Amygdala (tissue), 56 donors: ENCODE measurements at places on chromosomes 3 and 15.
A peak's percentile ranks its signal among the peaks of the same experiment; 100 is the strongest.

GRCh38 chr3:183354325-183354831 is 74.0 kb downstream of the MCF2L2 start:
- DNase-seq = no peak

DNA sequence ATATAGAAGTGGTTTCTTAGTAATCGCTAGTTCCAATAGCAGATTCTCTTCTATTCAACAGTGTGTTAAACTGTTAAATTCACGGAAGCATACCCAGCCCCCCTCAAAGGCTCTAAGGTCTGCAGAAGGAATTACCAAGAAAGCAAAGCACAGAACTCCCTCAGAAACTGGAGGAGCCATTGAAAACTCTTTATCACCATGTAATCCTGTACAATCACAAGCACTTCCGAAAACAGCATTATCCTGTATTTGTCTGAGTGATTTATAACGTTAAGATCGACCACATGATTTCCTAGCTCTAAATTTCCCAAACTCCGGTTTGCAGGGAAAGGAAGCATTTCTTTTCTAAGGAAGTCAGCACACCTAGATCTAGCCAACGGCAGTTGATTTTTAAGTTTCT is 20.0 kb downstream of the MYO1E start:
- DNase-seq = no peak

DNA sequence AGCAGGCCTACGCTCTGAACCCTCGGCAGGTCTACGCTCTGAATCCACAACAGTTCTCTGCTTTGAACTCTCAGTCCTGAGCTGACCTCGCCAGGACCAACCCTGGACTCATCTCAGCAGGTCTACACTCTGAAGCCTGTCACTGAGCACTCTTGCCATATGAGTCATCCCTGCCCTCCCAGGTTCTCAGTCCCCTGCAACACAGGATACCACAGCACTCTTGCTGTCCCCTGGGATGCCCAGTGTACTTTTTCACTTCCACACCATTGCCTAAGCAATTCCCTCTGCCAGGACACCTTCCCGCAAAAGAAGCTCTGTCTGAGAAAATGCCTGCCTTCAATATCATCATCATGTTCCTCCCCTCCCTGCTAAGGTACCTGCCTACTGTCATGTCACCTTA is 42.0 kb downstream of the NUP210 start:
- DNase-seq = no peak

DNA sequence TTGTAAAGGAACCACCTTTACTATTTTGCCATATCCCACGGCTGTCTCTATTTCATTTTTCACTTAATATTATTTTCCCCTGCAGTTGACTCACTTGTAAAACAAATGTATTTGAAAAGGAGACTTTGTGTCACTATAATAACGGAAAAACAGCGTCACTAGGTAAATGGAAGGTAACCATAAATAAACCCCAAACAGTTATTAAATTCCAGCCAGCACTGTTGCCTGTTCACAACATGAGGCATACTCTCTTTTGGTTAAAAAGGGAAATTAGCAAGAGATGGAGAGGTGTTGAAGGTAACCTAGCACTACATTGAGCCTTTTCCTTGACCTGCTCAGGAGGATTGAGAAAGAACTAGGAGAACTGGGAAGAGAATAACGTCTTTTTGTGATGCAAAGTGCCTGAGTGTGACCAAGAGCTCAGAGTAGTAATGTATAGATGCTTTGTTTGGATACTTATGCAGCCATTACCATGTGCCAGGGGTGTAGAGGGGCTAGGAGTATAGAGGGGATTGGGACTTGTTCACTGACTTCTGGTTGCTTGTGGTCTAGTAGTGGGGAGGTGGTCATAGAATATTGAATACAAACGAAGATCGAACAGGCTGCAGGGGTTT is 19.6 kb downstream of the FLNB start:
- no peak for DNase-seq

- no peak for DNase-seq
Measured at GRCh38 chr3:122502941-122503340, 11.8 kb downstream of the KPNA1 start.

GRCh38 chr15:78368651-78369050 is 28.5 kb downstream of the CRABP1 start:
- DNase-seq = no peak

DNA sequence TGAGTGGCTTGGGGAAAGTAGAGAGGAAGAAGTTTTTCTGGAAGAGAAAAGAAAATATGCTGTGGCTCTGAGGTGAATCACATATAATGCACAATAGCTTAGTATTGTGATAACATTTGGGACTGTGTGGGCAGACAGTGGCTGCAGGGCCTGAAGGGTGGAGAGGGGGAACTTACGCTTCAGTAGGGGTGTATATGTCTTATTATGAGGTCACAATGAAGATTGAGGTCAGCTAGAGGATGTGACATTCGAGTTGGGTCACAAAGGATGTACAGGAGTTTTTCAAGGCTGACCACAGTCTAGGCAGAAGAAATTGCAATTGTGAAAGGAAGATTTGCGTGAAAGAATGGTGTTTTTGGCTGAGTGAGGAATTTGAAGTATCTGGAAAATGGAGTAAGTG is 414.8 kb downstream of the LPP start:
- no peak for DNase-seq

GRCh38 chr15:41827290-41827879 is 507 bp upstream of the JMJD7 start:
- no peak for DNase-seq

DNA sequence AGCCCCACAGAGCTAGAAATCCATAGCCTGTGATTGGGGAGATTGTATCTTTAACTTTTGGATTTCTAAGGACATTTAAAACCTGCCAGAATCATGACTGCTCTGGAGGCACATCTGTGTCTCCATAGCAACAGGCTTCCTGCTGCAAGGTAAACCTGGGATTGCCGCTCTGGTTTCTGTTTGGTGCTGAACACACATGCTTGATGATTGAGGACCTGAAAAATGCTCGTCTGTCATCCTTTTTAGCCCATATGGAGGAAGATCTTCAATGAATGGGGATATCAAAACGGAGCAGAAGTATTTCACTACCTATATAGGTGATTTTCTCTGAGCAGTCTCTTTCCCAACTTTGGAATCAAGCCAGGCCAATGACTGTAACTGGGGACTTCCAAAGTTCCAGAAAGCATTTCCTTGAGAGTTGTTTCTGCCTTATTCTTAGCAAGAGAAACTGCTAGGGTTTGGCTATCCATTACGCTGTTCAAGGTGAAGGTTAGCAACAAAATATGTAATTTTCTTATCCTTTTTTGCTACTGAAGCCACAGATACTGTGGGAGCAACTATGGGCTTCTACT is 96.5 kb upstream of the TNIK start:
- DNase-seq = no peak

DNA sequence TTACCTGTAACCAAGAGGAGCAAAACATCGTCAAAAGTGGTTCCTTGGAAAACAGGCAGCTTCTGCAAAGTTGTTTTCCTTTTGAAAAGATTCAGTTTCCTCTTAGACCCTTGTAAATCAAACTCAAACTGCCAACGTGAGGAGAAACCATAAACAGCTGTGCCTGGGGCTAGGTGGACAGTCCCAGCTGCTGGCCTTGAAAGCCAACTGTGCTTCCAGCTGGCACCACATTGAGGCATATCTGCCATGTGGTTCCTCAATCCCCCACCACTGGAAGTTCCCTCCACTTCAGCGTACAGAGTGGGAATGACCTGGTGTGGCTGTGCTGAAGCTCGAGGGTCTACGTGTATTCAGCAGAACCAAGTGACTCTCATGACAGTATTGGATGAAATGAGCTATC is 40.9 kb downstream of the HRH1 start:
- DNase-seq = no peak

GRCh38 chr3:128875556-128876120 is 3.8 kb upstream of the ACAD9 start:
- DNase-seq = no peak

DNA sequence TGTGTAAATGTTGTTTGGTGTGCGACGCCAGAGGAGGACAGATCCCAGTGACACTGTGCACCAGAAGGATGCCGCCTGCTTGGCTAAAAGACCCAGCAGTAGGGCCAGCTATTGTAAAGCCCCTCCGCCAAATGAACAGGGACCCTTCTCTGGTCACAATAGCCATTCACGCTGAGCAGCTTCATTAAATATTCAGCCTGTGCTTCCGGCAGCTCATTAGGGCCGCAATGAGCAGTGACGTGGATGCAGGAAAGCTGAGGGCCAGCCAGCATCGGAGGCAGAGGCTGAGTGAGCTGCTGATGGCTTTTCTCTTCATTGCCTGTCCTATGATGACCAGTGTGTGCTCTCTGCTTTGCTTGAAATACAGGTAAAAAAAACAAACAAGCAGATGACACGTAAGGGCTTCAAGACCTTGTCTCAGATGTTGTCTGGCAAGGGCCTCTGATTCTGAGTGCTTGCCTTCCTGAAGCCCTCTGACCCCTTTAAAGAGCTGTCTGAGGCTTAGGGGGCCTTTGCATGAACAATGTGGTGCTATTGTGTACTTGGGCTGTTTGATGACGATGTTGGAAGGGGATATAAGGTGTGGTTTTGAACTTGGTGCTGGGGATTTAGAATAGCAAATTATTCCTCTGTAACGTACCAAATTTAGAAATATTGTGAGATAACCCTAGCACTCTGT is 130.4 kb downstream of the FEZF2 start:
- DNase-seq = peak; percentile 3

DNA sequence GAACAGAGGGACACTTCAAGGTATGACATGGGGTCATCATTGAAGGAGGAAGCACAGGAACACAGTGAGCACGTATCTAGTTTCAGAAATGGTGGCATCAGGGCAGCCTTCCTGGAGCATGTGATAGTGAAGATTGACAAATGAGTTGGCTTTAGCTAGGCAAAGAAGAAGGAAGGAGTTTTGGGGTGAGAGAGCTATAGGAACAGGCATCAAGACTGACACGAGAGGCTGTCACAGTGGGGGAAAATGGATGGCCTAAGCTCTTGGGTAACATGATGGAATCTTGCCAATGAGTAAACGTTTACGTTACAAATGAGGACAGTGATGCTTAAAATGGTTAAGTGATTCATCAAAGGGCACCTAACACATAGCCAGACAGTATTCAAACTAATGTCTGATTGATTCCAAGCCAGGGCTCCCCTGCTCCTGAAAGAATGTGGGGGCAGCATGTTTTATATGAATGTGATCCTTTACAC is 23.1 kb upstream of the GPR171 start:
- DNase-seq = no peak

DNA sequence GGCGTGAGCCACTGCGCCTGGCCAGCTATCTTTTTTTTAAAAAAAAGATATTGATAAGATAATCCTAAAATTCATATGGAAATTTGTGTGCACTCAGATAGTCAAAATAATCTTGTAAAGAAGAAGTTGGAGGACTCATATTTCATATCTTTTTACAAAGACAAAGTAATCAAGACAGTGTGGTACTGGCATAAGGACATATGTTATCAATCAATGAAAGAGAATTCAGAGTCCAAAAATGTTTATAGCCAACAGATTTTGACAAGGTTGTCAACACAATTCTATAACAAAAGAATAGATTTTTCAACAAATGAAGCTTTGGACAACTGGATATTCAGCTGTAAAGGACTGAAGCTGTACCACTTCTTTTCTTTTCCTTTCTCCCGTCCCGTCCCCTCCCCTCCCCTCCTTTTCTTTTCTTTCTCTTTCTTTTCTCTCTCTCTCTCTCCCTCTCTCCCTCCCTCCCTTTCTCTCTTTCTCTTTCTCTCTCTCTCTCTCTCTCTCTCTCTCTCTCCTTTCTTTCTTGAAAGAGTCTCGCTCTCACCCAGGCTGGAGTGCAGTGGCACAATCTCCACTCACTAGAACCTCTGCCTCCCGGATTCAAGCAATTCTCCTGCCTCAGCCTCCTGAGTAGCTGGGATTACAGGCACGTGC is 126.8 kb downstream of the GSK3B start:
- no peak for DNase-seq

GRCh38 chr15:48250640-48251076 is 44.6 kb downstream of the SLC12A1 start:
- no peak for DNase-seq

GRCh38 chr15:41832875-41833274 is 5.0 kb downstream of the JMJD7 start:
- no peak for DNase-seq

DNA sequence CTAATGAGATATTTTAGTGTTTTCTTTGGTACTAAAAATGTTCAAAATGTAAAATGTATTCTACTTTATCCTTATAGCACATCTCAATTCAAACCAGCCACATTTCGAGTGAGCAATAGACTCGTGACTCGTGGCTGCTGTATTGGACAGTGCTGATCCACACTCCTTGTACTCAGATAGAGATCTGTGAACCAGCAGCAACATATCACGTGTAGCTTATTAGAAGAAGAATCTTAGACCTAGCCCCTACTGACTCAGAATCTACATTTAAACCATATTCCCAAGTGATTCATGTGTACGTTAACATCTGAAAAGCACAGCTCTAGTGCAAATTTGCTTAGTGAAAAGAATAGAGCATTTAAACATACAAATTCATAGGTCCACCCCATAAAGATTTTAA is 130.9 kb downstream of the IL1RAP start:
- no peak for DNase-seq

DNA sequence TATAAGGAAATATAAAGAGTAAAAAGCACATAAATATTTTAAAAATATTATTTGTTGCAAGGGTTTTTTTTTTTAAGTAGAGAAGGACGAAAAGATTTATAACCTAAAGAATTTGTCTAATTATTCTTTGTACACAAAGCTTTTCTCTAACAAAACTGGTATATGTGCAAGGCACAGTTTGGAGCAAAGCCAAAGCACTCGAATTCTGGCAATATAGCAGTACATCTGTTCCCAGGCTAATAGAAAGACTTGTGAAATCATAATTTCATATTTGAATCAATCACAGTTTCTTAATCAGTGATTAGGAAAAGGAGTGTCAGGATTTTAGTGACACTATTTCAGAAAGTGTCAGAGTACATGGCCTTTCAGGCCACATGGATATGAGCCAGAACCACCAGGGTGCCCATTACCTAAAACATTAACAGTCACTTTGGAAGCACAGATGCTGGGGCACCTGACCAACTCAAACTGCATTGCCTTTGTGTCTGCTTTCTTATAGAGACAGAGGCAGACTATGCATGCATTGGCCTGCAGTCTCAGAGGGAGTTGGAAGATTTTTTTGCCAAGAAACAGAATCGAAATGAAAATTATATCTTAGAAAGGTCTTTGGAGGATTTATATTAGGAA is 651.8 kb upstream of the SGO1 start:
- DNase-seq = no peak

GRCh38 chr3:119235151-119235550 is 5.5 kb downstream of the B4GALT4 start:
- no peak for DNase-seq

DNA sequence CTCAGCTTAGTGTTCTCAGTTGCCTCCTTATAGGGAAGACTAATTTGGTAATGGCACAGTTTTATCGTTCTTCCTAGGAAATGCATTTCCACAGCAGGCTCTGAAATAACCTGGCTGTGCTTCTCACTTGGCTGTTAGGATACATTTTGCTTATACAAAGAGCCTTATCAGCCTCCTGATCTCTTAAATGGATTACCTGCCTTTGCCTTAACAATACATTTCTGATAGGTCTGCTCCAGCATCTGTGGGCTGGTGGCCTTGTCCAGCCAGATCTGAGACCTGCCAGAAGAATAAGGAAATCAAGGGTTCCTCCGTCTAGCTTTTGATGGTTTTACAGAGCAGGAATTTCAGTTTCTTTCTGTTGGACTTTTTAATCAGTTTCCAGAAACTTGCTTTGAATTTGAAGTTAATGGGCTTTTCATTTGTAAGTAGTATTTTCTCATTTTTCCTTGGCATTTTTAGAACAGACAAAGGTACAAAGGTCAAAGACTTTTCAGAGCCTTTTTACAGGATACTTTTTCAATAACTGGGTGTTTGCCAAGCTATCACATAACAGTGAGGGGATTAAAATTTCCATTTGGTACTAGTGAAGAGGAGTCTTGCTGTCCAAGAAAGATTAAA is 116.3 kb downstream of the AKAP13 start:
- no peak for DNase-seq
